ENCODE measurements at places on chromosomes 4 and X.

DNA sequence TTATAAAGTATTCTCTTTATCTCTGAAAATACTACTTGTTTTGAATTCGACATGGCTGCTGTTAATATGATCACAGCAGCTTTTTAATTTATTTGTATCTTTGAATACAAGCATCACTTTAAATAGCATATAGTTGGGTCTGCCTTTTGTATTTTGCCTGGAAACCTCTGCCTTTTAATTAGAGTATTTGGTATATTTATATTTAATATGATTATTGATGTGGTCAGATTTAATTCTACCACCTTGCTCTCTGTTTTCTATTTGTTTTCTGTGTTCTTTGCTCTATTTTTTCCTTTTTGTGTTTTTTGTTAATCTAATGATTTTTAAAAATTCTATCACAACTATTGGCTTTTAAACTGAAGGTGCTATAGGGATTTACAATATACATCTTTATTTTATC lies 21.7 kb downstream of the STK32B start:
- no peak for DNase-seq

GRCh38 chr4:16995451-16995850 lies 97.0 kb upstream of the LDB2 start:
- DNase-seq = no peak

DNA sequence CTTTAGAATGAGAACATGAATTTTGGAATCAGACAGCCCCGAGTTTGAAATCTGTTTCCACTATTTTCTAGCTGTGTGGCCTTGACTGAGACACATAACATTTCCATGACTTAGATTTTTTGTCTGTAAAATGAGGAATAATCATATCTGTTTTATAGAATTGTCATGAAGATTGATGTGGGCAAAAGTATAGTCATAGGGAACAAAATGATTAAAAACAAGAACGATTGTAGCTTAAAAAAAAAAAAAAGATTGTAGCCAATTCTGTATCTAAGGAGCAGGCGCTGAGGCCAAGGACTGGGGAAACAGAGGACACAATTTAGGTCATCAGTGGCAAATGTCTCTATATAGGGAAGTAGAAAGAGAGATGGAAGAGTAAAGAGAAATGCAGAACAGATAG lies 201.6 kb upstream of the C1QTNF7 start:
- DNase-seq = no peak

DNA sequence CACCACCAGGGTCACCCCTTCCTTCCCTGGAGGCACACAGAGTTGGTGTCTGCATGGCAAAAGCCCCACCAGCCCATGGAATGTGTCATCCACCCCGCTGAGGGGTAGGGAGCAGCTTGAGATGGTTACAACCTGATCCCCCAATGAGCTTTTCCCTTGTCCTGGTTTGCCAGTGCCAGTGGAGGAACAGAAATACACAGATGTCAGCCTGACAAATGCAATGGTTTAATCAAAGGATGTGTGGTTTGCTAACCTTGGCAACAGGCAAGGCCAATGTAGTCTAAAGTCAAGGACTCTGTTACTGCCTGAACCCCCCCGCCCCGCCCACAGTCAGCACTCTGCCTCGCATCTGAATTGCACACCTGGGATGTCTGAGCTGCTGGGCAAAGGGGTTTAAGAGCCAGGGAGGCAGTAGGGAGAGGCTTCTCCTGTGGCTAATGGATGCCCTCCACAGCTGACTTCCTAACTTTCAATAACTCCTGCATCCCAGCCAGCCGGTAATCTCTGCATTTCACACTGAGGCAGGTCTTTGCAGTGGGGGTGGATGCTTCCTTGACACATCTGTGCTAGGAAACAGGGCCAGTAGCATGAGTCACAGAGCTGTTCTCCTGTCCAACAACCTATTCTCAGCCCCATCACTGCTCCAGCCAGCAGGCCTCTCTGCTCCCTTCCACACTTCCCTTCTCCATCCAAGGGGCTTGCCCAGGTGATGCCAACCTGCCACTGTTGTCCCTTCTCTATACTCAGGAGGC lies 137.5 kb downstream of the AMMECR1 start:
- peak; percentile 62 for DNase-seq

Data from femur (tissue), 1 donor.